ENCODE measurements at places on chromosomes 2 and 18. TPM values are rescaled to one million over a fixed set of nuclear protein-coding genes. Genes with fewer than 3 reads are reported as not detected.

MOGAT1 gene
- not detected for polyA plus RNA-seq

NOL4 gene
- 0.49 TPM for polyA plus RNA-seq

GKN2 gene
- not detected for polyA plus RNA-seq

SALL3 gene
- polyA plus RNA-seq, result not detected

CNRIP1 gene
- polyA plus RNA-seq, result 63.0 TPM

TNS1 gene
- polyA plus RNA-seq, result 10.5 TPM

Measured in SK-N-SH (cell line).